ENCODE measurements at places on chromosomes 2 and 18. TPM values are rescaled to one million over a fixed set of nuclear protein-coding genes. Genes with fewer than 3 reads are reported as not detected.

Gene PTPRN
- not detected for total RNA-seq

DNA sequence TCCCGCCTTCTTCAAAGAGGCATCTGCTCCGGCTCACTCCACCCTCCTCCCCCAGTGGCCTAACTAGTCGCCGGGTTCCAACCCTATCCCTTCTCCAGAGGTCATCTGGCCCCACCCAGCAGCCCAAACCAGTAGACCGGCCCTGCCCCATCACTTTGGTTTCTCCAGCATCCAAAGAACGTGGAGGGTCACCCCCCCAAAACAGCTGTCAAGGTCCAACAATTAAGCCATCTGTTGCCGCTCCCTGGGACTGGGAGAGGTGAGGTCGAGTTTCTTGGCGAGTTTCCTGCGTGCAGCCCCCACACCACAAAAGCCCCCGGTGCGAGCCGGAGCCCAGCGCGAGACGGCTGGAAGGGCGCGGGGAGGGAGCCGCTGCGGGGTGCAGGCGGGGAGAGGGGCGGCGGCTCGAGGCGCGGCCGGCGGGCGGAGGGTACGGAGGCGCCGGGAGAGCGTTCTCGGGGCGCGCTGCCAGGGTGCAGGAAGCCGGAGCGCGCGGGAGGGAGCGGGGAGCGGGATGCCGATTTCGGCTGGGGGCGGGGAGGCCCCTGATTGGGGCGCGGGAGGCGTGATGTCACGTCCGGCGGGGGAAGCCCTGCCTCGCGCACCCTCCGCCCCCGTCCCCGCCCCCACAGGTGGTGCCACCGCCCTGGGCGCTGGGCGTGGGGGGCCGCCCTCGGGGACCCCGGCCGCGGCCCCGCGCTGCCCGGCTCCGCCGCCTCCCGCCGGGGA is 571 bp upstream of the GPC1 start:
- peak; percentile 97 for DNase-seq

DNA sequence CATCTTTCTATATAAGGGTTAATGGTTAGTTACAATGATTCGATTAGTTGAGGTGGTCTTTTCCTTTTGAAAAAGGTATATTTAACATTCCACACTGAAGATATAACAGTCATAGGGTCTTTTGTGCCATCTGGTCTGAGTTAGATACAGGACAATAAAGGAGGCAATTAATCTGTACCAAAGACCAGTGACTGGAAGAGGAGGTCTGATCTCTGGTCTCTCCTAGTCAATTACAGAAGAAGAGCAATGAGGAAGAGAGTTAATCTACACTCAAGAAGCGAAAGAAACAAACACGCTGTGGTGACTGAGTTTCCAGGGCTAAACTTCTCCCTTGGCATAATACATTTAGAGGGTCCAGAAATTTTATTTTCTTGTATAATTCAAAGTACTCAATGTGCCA is 20.7 kb upstream of the RMDN2 start:
- DNase-seq, result no peak

- DNase-seq, result no peak
Observed at GRCh38 chr2:181363164-181363563, 94.0 kb upstream of the ITGA4 start.

DNA sequence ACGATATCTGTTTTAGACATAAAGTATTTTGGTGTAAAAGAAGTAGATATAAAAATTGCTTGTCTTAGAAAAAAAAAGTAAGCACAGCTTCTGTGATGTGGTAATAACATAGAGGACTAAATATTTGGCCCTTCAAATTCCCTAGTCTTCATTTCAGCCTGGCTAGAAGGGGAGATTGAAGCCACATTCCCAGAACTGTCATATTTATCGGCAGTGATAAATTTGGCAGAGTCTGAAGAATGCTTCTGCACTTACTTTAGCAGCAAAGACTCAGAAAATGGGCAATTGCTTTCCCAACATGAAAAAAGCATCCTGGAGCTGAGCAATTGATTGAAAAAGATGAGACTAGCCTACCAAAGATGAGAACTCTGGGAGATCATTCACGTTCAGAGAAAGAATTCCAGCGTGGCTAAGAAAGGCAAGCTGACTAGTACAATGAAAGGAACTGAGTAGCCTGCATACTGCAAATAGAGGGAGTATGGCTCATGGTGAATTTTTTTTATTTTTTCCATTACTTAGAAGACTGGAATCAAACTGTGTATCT is 278.7 kb upstream of the KLHL29 start:
- DNase-seq, result no peak

- DNase-seq, result no peak
Observed at GRCh38 chr18:48453330-48454066, 44.3 kb upstream of the ZBTB7C start.

GRCh38 chr18:48238206-48238605 is 171.0 kb downstream of the ZBTB7C start:
- no peak for DNase-seq

Gene RNF125
- total RNA-seq, result 9.0 TPM

GRCh38 chr18:13216092-13216582 is 2.4 kb upstream of the LDLRAD4 start:
- peak; percentile 90 for DNase-seq

GRCh38 chr2:201759567-201759966 is 21.2 kb downstream of the ALS2 start:
- DNase-seq, result no peak

GRCh38 chr2:219434468-219434717 is 250 bp upstream of the SPEG start:
- DNase-seq, result no peak

DNA sequence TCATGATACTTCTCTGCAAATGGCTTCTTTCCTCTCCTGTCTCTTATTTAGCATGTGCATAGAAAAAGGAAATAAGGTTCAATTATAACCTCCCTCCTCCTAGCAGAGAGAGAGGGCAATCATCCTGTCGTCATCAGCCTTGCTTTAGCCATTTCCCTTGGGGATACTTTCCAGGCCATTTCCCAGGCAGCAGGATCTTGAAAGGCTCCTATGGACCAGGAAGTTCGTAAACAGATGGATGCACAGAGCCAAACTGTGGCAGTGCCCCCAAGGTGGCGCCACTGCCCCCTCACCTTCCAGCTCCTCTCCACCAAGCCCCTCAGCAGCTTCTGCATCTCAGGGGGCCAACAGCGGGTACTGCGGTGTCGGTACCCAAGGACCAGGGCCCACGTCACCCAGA is 157.4 kb downstream of the DTNA start:
- DNase-seq, result no peak

DNA sequence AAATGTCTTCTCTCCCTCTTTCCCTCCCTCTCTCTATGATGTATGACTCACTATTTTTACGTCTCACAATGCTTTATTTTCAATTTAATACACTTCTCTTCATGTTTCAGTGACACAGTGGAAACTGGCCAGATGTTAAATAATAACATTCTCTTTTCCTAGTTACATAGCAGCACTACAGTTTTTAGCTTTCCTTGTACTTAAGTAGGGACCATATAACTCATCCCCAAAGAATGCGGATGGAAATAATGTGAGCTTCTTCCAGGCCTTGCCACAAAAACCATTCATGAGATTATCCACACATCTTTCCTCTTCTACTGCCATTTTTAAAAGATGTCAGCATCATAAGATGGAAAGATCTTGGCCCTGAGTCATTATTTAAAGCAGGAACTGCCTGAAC is 789.4 kb downstream of the LRP1B start:
- DNase-seq, result no peak

GRCh38 chr2:224111576-224111975 is 72.5 kb upstream of the SERPINE2 start:
- DNase-seq, result no peak

Gene DCDC2C
- not detected for total RNA-seq

Gene CNOT11
- total RNA-seq, result 20.1 TPM

GRCh38 chr18:1498216-1498615 is 593.5 kb downstream of the ADCYAP1 start:
- DNase-seq, result no peak

DNA sequence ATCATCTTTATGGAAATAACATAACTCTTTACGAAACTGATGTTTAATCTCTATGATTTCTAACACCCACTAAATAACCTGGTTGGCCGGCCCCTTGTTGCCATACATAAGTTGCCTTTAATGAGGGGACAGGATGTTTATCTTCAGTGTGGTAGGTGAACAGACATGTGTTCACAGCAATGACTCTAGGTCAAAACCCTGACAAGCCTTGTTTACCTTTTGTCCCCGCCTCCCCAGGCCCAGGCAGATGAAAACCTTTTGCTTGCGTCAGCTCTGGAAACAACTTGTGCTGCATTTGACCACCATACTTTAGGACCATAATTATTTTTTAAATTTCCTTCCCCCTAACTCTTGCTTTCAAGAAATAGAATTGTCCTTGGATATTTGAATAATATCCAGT is 2.9 kb upstream of the DSG4 start:
- no peak for DNase-seq

Gene ARHGAP28
- total RNA-seq, result 26.2 TPM

GRCh38 chr2:208015475-208015874 is 9.9 kb downstream of the PLEKHM3 start:
- no peak for DNase-seq

Gene CNNM4
- total RNA-seq, result 4.0 TPM

Gene TMEM17
- 1.5 TPM for total RNA-seq

DNA sequence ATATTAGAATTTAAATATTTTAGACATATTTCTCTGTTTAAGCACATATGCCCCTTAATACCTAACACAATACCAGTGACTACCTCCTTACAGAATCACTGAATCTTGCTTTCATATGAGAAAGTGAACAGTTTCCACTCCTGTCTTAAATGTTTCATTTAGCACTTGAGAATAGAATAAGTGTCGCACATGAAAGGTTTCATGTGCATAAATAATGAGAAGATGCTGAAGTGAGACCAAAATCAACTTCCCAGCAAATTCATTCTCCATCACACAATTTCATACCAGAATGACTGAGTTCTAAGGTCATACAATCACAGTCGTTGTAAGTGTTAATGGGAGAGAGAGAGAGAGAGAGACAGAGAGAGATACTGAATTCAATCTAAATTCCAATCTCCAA is 51.2 kb downstream of the ATIC start:
- DNase-seq, result no peak

DNA sequence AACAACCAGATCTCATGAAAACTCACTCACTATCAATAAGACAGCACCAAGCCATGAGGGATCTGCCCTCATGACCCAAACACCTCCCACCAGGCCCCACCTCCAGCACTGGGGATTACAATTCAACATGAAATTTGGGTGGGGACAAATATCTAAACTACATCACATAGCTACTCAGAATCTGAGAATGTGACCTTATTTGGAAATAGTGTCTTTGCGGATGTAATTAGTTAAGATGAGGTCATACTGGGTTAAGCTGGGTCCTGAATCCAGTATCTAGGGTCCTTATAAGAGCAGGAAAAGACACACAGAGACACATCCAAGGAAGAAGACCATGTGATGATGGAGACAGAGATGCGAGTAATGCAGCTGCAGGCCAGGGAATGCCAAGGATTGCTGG is 27.5 kb upstream of the REEP1 start:
- DNase-seq, result no peak
